ENCODE measurements at places on chromosomes 7 and 10.
A peak's percentile ranks its signal among the peaks of the same experiment; 100 is the strongest.

DNA sequence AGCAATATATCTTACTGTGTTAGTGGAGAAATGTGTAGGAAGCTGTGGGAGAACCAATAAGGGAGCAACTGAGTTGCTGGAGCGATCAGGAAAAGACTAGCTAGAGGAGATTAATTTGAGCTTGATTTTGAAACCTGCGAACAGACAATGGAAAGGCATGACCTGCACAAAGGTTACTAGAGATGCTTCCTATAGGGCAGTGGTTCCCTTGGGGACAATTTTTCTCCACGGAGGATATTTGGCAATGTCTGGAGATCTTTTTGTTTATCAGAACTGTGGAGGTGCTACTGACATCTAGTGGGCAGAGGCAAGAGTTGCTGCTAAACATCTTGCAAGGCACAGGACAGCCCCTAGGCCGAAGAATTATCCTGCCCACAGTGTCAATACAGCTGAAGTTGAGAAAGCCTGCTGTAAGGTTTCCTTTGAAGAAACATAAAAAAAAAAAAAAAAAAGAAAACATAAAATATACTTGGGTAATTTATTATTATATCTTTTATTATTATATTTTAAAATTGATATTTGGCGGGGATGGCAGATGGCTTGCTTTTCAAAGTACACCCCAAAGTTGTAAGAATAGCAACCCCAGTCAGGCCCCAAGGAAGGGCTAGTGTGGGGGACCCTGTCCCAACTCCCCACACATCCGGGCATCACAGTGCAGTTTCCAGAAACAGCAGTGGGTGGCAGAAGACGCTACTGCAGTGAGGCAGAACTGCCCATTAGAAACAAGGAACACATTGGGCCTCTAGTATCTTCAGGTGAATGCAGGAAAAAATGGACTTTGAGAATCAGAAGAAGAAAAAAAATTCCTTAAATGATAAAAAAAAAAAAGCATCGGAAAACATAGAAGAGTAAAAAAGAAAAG lies 481.6 kb downstream of the SH2D4B start:
- peak; percentile 11 for DNase-seq

GRCh38 chr7:3569643-3570042 lies 268.6 kb downstream of the SDK1 start:
- DNase-seq: no peak

- no peak for DNase-seq
These were observed 72.0 kb downstream of the KAT6B start for GRCh38 chr10:74898201-74898976.

GRCh38 chr7:116403265-116403664 lies 96.3 kb upstream of the CAV2 start:
- DNase-seq: no peak

DNA sequence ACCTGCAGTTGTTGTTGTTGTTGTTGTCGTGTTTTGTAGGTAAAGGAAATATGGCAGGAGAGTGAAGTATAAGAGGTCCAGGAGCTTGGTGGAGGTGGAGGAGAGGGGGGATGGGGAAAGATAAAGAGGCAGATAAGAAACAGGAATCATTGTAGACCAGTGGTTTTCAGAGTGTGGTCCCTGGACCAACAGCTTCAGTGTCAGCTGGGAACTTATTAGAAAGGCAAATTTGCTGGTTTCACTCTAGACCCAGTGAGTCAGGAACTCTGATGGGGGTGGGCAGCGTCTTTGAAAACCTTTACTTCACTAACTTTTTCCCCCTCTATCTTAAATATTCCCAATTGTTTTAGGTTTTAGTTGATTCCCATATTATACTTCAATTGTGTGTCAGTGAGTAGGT lies 241.5 kb downstream of the AUTS2 start:
- no peak for DNase-seq

All from hepatic stellate cell (primary cell).